RPMI8226 (cell line): ENCODE measurements at places on chromosomes 6 and 20.
A peak's percentile ranks its signal among the peaks of the same experiment; 100 is the strongest.

GRCh38 chr6:108176281-108177089, 10.7 kb downstream of the NR2E1 start:
- no peak for DNase-seq

DNA sequence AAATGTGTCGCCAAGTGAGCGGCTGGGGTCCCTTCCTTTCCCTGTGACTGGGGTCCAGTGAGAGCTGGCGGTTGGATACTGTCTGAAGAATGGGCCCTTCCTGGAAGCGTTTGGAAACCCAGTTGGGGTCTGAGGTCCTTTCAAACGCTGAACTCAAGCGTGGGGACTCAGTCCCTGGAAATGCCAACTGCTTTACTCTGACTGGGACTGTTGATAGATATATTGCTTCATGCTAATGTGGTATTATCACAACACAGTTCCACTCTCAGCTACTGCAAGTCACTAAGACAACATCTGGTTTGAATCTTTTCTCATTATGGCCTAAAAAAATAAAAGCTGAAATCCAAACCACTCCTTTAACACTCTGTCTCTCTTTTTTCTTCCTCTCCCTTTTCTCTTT, 23.7 kb upstream of the PSMF1 start:
- DNase-seq = no peak

DNA sequence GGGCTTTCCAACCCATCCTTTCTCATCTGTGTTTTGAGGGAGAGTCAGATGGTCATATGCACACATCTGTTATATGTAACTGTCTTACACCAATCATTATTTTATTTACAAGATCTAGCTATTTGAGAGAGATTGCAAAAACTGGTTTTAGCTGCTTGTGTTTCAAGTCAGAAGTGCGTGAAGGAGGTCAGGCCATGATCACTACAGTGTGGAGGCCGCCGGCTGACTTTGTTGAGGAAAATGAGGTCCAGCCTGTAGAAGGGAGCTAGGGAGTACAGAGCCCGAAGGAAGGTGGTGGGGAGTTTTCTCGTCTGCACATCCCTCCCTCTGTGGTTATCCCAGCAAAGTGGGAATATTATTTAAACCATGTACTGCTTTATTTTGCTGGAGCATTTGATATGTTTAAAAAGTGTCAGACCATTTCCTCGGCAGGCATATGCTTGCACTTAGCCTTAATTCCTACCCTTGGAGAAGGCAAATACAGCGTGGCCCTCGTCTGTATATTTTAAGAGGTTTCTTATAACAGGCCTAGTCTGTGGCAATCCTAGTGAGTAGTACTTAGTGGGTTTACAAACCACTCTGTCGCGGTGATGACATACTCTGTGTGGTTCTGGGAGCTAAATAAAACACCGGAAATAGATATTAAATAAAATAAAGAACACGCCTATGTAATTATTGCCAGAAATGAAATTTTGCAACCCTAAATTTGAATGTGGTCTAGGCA, 95.6 kb downstream of the UST start:
- DNase-seq = no peak

DNA sequence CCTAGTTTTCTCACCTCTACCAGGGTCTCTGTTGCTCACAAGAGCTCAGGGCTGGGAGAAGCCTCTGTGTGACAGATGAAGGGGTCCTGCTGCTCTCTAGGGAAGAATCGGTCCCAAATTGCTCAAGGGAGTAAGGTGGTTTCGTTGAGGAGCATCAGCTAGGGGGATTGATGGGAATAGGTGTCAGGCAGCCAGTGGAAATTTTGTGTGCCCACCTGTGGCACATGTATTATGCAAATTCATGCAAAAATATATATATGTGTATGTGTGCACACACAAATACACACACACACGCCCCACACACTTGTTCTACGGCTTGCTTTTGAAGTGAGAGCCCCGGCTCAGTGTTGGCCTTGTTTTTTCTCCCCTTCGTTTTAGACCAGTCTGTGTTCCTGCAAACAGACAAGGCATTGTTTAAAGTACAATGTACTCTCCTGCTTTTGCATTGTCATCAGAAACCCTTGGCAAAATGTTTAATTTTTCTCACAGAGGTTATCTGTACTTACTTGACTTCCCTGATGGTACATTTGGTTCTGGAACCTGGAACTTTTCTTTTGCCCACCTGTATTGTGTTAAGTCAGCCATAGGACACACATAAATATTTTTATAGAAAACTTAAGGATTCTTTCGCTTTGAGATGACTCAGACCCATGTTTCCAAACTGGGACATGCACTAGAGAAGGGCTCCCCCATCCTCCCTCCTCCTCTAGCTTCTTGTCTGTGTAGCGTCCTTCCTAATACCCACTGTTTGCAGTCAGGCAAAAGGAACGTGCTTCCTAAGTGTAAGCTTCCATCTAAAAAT, 26.7 kb downstream of the FOXO3 start:
- peak; percentile 48 for DNase-seq

- no peak for DNase-seq
These were observed 162.8 kb downstream of the PHF3 start for GRCh38 chr6:63798378-63798777.

DNA sequence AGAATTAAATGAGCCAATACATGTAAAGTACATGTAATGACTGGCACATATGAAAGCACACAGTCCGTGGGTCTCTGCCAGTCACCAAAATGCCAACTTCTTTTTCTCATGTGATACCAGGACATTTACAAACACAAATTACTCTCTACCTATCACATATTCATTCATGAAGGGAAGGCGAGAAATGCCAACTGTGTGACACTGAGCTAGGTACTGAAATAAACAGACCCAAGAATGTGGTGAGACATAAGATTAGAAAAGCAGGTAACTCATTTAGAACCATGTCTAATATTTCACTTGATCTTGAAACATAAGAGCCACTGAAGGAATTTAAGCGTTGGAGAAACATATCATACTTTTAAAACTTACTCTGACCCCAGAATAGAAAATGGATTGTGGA, 41.4 kb downstream of the HBS1L start:
- no peak for DNase-seq

DNA sequence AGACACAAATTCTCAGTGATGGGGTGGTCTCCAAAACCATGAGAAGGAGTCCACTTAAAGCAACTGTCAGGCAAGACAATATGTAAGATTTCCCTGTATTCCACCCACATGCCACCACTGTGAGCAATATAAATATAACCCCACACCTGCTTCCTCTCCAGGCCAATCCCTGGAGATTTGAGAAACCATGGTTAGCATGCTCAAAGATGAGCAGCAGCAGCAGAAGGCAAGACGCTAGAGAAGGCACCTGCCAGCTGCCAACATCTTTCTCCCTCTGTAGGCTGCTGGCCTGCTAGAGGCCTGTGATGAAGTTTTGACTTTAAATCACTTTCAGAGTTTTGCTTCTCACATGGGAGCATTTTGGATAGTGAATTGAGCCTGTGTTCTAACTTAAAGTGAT, 7.9 kb upstream of the SOD2 start:
- no peak for DNase-seq

GRCh38 chr6:18177286-18177965, 22.2 kb downstream of the KDM1B start:
- DNase-seq = no peak

- DNase-seq = no peak
These were observed 90.9 kb downstream of the FOXO3 start for GRCh38 chr6:108651340-108652227.

DNA sequence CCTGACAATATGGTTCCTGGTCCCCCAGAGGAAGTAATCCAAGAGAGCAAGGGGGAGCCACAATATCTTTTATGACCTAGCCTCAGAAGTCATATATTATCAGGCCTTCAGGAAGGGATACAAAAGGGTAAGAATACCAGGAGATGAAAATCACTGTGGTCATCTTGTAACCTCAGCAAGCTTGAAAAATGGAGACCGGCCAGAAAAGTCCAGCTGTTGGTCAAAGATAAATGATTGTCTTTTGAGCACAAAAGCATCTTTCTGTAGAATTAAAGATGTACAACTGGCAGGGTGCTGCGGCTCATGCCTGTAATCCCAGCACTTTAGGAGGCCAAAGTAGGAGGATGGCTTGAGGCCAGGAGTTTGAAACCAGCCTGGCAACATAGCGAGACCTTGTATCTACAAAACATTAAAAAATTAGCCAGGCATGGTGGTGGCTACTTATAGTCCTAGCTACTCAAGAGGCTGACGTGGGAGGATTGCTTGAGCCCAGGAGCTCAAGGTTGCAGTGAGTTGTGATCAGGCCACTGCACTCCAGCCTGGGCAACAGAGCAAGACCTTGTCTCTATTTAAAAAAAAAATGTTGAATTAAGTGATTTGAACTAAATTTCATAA, 118.0 kb upstream of the MARCKS start:
- DNase-seq = no peak

DNA sequence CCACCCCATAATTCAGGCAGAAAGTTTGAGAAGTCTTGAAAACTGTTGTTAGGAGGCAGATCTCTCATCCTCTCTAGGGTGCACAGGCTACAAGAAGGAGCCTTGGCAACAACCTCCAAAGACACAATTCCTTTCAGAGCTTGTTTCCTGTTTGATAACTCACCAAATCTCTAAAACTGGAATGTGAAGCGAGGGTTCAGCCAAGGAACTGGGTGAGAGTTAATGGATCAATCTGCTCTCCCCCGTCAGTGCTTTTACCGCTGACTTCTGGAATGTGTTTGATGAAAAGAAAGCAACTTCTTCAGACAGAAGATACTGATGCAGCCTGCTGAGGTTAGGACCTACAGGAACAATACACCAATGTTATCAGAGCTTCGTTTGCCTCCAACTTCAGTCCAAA, 171.8 kb upstream of the BMP2 start:
- DNase-seq = no peak

DNA sequence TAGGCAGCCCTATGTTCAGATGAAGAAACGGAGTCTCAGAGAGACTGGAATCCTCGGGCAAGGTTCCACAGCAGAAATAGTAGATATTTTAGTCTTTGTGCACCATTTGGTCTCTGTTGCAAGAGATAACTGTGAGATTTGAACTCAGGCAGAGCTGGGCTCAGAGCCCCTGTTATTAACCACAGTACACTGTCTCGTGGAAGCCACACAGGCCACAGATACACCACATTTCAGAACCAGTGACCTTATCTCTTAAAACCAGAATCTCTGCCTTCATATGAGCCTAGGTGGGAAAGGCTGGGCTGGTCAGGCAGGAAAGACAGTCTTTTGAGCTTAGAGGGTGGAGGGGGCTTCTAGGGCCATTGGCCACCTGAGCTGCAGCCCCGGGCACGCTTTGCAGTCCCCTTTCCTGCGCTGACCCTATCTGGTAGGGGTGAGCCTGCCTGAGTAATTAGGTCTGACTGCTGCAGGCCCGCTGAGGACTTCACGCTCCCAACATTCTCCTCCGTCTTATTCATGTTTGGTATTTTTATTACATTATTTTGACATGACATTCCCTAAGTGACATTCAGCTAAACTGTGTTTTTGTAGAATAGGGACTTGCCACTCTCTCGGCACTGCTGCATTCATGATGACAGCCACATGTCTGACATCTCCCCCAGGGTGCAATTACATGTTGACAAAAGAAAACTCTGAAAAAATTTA, 71.1 kb downstream of the KCNB1 start:
- DNase-seq = no peak

DNA sequence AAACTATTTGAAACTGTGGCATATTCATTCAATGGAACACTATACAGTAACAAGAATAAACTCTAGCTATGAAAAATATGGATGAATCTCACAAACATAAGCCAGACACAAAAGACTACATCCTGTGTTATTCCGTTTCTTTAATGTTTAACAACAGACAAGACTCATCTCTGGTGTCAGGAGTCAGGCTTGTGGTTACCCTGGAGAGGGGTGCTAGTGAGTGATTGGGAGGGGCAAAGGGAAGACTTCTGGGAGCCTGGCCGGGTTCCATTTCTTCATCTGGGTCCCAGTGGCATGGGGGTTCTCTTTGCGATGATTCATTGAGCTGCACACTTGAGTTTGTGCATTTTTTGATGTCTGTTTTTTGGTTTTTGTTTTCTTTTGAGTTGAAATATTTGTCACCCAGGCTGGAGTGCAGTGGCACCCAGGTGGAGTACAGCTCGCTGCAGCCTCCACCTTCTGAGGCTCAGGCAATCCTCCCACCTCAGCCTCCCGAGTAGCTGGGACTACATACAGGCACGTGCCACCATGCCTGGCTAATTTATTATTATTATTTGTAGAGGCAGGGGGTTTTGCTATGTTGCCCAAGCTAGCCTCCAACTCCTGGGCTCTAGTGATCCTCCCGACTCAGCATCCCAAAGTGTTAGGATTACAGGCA, 21.2 kb upstream of the TTPAL start:
- DNase-seq = no peak

DNA sequence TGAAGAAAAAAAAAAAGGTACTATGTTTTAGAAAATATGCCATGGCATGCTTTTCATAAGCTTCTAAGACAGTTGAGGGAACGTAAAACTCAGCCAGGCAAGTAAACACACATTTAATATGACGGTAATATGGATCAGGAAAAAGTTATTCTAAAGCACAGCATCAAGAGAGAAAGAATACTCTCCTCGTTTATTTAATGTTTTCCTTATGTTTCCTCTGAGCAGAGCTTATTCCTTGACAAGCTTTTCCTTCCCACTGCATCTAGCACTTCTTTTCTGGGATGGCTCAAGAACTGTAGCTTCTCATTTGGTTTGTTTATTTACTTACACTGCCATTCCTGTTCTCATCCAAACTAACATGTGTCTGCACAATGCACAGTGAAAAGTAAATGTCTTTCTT, 2.7 kb upstream of the RSPO3 start:
- no peak for DNase-seq

DNA sequence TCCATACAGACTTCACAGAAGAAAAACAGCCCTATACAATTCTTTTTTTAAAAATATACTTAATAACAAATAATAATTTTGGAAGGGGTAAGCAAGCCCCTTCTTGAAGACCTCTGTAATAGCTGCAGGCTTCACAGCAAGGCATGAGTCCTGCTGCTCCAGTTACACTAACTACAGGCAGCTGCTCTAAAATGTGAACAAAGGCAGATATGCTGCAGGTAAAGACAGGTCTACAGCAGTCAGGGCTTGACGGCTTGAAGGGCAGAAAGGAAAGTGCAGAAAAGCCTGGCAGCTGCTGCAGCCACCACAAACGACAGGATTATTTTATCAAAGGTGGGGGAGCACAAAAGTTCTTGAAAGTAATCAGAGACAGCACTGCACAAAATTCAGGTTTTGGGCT, 11.3 kb downstream of the FAXC start:
- no peak for DNase-seq

DNA sequence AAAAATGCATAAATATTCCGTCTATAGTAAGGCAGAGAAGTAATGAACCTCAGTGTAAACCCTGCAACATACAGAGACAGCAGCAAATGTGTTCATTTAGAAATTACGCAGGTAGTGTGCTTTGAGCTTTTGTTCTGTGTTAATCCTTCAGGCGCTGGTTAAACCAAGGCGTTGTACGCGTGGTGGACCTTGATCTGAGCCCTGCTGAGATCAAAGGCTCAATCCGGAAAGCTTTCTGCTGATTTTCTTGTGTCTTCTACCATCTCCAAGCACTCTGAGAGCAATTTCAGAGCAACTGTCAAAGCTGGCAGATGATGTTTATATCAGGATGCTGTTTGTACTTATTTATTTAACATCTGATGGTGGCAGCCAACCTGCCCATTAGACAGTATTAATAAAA, 382.8 kb downstream of the CDH26 start:
- DNase-seq = no peak
